ENCODE measurements at places on chromosomes 3 and 15.

DNA sequence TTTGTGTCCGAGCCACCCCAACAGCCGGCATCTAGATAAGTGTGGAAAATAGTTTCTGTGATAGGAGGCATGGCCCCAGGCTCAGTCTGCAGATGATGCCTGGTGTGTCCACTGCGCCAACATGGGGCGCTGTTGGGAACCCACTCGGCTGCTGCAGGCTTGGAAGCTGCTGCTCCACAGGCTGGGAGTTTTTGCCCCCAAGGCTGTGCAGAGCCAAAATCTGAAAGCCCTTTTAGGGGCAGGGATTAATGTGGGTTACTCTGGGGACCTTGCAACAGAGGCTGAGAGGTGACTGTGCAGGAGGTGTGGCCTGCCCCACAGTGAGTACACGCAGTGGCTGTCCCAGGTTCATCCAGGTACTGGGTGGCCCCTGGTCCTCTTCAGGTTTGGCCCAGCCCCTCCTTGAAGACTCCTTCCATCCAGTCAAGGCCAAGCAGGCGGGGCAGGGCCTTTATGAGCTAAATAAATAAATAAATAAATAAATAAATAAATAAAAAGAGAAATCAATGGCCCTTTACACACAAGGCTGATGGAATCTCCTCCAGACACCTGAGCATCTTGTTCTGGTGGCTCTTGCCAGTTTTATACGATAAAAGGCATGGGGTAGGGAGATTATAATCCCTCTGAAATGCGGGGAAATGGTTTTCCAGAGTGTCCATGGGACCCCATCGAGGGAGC lies 73.8 kb downstream of the AAGAB start:
- no peak for DNase-seq

DNA sequence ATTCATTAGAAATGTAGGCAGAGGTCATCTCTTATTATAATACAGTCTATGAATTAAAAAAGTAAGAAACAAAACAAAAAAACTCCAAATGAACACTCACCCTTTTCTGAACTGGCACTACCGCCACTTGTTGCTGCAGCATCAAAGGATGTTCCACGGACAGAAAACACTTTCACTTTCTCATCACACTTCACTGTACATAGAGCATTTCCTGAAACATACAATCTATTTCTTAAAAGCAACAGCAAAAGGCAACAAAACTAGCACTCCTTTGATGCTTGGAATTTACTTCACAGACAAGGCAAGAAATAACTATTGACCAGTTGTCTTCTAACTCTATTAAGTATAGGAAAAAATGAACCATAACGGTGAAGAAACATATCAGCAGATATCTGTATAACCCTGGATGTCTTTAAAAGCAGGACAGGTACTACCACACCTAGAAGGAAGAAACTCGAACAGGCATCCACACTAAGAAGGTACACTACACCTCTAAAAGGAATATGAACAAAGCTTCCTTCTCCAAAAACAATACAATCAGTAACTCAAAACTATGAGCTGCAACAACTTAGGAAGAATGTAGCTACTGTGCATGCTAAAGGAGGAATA lies 24.9 kb downstream of the ETFA start:
- DNase-seq = no peak

DNA sequence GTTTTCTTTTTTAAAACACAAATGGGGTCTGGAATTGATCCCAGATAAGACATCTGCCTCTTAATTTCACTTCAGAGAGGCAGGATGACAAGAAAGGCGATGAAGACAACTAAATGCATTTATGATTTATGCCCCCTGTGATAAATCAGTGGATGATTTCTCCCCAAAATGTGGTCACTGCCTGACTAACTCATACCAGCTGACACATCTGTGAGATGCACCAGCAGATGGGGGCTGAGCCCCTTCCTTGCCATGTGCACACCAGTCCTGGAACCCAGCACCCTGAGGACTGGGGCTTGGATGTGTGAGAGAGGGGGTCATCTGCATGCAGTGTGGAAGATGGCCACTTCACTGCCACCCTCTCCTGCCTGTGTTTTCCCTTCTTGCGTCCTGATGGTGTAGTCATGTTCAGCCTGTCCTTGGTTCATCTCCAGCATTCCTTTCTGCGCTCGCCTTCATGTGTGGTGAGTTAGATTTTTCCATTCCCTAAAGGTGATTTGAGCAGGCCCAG lies 264.3 kb downstream of the LRTM1 start:
- no peak for DNase-seq

- DNase-seq = no peak
Measured at GRCh38 chr3:39325236-39325635, 4.3 kb upstream of the CCR8 start.

DNA sequence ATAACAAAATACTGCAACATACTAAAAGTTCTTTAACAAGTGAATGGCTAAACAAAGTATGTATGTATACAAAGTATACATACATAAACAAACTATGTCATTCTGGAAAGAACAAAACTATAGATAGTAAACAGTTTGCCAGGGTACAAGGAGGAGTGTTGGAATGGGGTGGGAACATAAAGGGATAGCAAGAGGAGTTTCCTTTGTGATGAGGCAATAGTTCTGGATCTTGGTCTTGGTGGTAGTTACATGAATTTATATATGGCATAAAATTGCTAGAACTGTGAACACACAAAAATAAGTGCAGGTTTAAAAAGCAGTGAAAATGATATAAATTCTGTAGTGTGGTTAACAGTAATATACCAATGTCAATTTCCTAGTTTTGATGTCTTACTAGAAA lies 22.0 kb downstream of the ZNF148 start:
- DNase-seq = no peak

GRCh38 chr3:138344754-138345153 lies 3.6 kb upstream of the MRAS start:
- DNase-seq = no peak

DNA sequence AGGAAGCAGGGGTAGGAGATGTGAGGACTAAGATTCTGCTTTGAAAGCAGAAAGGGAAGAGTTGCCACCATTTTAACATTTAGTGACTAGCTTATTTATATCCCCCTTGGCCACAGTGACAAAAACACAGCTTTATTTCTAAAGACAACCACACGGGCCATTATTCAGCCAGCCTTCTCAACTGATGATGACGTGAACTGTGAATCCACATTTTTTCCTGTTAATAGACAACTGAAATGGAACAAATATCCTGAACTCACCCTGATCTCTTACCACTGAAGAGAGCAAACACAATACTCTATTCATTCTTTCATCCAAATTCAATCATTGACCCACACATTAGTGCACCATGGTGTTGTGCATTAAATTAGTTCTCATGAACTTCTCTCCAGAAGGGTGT lies 145.1 kb downstream of the TNIK start:
- DNase-seq = no peak

GRCh38 chr3:197281849-197282248 lies 16.6 kb downstream of the DLG1 start:
- DNase-seq = no peak
